Left cardiac atrium (tissue), 4 donors: ENCODE measurements at places on chromosomes 2 and 18. TPM values are rescaled to one million over a fixed set of nuclear protein-coding genes. Genes with fewer than 3 reads are reported as not detected.

CREG2 gene
- not detected for total RNA-seq

RRM2 gene
- total RNA-seq: 6.1 TPM

RFTN2 gene
- total RNA-seq: 3.9 TPM

MPP4 gene
- total RNA-seq: not detected

ZBTB7C gene
- total RNA-seq: 5.6 TPM

FAM210A gene
- 58.4 TPM for total RNA-seq

VAMP8 gene
- 54.8 TPM for total RNA-seq

SLC9A4 gene
- total RNA-seq: not detected

VIT gene
- total RNA-seq: 23.7 TPM

OTOF gene
- total RNA-seq: not detected

TMEM200C gene
- total RNA-seq: 4.3 TPM

GORASP2 gene
- 55.7 TPM for total RNA-seq

MPPE1 gene
- 30.0 TPM for total RNA-seq

ANKRD62 gene
- total RNA-seq: not detected

RASGRP3 gene
- total RNA-seq: 53.7 TPM

CYTIP gene
- 5.1 TPM for total RNA-seq

ANO7 gene
- total RNA-seq: 1.2 TPM

SAG gene
- total RNA-seq: not detected

ZNF24 gene
- total RNA-seq: 51.1 TPM

MYO3B gene
- not detected for total RNA-seq

TBR1 gene
- not detected for total RNA-seq

MC4R gene
- total RNA-seq: not detected

UPP2 gene
- not detected for total RNA-seq

ZNF385B gene
- total RNA-seq: 14.3 TPM

CHRNG gene
- not detected for total RNA-seq

MGAT4A gene
- total RNA-seq: 41.6 TPM

EGR4 gene
- total RNA-seq: not detected

VWA3B gene
- total RNA-seq: not detected

FAM228A gene
- total RNA-seq: 1.2 TPM

GYPC gene
- total RNA-seq: 86.8 TPM

TMEM185B gene
- total RNA-seq: 24.7 TPM

G6PC2 gene
- not detected for total RNA-seq

LYPD6B gene
- not detected for total RNA-seq

NEB gene
- total RNA-seq: 24.7 TPM

SERPINB13 gene
- not detected for total RNA-seq

KCNJ3 gene
- total RNA-seq: 49.9 TPM

DLX2 gene
- total RNA-seq: not detected

ASXL3 gene
- total RNA-seq: 4.7 TPM

ASB18 gene
- 1.9 TPM for total RNA-seq

ST6GAL2 gene
- total RNA-seq: 1.7 TPM

GKN2 gene
- total RNA-seq: not detected

MEX3C gene
- total RNA-seq: 18.2 TPM

DNAH7 gene
- 0.50 TPM for total RNA-seq

GNLY gene
- 0.52 TPM for total RNA-seq

TGOLN2 gene
- total RNA-seq: 73.9 TPM

CYRIA gene
- total RNA-seq: 4.9 TPM

PIEZO2 gene
- 2.1 TPM for total RNA-seq

AQP12A gene
- not detected for total RNA-seq

PUS10 gene
- total RNA-seq: 4.0 TPM

CHST9 gene
- total RNA-seq: 1.0 TPM

BMP10 gene
- 36.7 TPM for total RNA-seq

FOXI3 gene
- total RNA-seq: not detected

TMEM169 gene
- 0.27 TPM for total RNA-seq
